ENCODE measurements at places on chromosomes 7 and 10.

GRCh38 chr7:106618480-106618879 is 42.5 kb downstream of the CCDC71L start:
- DNase-seq = peak; percentile 49

GRCh38 chr10:108409306-108409705 is 1244.8 kb upstream of the SORCS1 start:
- DNase-seq = no peak

DNA sequence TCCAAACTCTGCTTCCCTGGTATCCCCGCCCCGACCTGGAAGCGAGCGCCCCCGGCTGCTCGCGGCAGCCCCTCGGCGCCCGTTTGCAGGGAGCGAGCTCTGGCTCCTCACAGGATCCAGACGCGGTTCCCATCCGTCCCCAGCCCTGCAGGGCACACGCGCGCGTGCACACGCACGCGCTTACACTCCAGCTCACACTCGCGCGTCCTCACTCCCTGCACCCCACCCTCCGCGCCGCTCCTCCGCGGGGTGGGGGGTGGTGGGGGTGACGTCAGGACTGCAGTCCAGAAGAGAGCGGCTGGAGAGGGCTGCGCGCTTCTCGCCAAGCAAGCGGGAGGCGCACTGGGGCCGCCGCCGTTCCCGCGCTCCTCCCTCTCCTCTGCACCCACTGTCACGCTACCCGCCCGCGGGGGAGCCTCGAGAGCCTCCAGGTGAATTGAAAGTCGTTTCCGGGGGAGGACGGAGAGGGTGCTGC is 255.6 kb downstream of the OTUD1 start:
- DNase-seq = no peak

DNA sequence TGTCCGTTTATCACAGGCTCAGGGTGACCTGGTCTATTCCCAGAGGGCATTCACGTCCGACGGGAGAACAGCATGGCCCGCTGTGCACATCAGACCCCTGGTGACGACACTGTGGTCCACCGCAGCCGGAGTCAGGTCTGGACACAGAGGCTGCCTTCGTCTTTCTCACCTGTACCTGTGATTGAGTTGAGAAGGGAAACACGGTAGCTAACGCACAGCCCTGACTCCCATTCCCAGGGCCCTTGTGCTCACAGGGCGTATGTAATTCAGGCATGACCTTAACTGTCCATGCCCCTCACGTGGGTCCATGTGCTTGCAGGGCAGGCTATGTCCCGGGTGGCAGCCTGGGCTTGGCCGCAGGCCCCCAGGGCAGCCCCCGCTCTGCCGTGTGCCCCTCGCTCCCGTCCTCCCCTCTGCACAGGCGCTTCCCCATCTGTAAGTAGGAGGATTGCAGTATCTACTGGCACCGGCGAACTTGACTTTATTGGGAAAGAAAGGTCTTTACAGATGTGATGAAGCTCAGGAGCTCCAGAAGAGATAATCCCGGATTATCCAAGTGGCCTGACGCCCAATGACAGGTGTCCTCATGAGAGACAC is 221.3 kb upstream of the TCERG1L start:
- no peak for DNase-seq

- DNase-seq = no peak
Measured at GRCh38 chr10:3935141-3935540, 150.1 kb upstream of the KLF6 start.

DNA sequence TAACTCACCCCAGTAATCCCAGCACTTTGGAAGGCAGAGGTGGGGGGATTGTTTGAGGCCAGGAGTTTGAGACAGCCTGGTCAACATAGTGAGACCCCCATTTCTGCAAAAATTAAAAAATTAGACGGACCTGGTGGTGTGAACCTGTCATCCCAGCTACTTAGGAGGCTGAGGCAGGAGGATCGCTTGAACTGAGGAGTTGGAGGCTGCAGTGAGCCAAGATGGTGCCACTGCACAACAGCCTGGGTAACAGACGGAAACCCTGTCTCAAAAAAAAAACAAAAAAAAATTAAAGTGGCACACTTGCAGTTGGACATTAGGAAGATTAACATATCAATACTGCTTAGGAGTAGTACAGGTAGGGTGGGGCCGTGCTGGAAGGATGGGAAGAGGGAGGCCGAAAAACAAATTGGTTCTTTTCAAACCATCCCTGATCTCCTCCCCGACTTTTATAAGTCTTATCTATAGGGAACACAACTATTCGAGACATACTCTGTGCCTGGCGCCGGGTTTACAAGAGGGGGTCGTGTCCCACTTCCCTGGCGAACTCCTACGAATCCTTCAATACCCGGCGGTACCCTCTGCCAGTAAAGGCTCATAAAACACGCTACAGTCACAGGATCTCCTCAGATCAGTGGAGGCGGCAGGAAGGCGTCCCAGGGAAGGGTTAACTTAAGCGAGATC is 628 bp downstream of the TAF6 start:
- no peak for DNase-seq

GRCh38 chr10:124612611-124613498 is 131.3 kb downstream of the FAM53B start:
- no peak for DNase-seq

GRCh38 chr10:31762316-31762715 is 166.3 kb downstream of the ARHGAP12 start:
- DNase-seq = no peak

DNA sequence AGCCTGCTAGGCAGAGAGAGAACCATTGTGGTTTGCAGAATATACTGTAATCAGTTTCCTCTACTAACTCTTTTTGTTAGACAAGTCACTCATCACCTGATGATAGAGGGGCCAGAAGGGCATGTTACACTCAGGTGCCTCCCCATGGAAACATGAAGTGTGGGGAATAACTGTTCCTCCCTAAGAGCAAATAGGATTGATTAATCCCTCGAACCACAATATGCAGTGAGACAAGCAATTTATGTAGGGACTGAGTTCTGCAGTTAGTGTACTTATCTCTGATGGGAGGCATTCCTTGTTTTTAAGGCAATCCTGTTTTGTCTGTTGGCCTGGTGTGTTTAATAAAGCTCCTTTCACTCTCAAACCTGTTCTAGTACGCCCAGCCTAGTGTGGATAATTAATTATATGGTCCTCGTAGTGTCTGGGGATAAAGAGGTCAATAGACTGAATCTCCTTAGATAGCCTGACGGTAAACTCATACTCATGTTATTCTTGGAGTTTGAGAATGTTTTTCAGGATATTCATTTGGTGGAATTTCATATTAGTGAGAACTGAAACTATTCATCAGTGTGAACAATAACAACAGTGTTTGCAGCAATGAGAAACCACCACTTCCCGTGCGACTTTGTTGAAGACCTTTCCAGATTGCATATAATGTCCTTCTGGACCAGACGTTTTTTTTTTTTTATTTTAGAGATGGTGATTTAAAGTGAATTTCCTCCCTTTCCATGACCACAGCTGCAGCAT is 344.8 kb upstream of the FZD8 start:
- no peak for DNase-seq

GRCh38 chr10:86862786-86863483 is 94.5 kb downstream of the MMRN2 start:
- DNase-seq = no peak

DNA sequence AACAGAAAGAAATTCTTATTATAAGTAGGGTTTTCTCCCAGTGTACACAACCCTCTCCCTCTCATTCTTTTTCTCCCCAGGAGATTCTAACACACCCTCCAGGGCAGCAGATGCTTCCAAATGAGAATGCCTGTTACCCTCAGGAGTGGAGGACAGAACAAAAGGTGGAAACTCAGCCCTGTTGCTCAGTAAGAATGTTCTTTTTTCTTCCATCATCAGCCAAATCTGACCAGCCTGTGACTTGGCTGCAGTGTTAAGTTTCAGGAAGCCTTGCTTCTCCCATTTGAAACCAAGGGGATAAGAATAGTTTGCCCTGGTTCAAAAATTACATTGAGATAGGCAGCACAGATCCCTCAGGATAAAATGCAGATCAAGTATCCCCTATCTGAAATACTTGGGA is 77.5 kb upstream of the EEPD1 start:
- no peak for DNase-seq

- DNase-seq = no peak
Measured at GRCh38 chr10:28849821-28850220, 172.5 kb downstream of the BAMBI start.

DNA sequence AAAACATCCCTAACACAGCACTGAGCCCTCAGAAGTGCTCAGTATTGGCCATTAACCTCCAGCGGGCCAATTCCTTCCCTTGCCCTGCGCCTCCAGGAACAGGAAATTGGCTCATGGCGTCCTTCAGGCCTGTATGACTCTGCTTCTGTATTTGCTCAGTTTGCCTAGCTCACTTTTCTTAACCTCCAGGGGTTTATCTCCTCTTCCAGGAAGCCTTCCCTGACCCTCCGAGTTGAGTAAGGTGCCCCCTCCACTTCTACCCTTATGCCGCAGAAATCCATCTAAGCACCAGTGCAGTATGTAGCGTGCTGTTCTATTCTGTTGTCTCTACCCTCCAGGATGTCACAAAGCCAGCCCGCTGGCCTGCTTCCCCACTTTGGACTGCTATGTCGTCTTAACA is 1.1 kb upstream of the SFXN4 start:
- no peak for DNase-seq

DNA sequence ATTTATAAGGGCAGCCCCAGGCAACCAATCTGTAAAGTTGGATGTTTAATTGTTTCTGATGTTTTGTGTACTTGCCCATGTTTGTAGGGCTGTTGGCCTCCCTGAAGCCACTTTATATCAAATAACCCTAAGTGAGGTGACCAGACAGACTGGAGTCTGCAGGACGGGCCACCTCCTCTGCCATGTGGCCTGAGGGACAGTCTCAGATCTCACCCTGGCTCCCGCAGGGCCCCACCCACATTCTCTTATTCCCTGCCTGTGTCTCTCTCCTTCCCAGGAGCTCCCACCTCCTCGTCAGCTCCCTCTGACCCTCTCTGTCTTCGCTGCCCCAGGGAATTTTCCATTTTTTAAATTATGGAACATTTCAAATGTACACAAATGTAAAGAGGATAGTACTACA is 9.5 kb upstream of the C10orf71 start:
- DNase-seq = no peak

- no peak for DNase-seq
Measured at GRCh38 chr10:119256030-119256429, 48.7 kb downstream of the GRK5 start.

DNA sequence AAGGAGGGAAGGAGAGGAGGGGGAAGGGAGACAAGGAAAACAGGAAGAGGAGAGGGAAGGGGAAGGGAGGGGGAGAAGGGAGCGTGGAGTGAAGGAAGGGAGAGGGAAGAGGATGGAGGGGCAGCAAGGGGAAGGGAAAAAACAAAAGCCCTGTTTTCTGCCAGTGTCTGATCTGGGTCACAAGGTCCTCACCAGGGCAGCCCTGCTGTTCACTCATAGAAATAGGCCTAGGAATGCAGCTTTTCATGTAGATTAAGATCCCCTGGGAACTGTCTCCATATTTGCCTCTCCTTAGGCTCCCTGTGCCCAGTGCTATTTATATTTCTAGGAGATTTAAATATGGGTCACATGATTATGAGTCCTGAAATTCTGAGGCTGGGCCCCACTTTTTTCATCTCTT is 790.7 kb downstream of the TNS3 start:
- no peak for DNase-seq

DNA sequence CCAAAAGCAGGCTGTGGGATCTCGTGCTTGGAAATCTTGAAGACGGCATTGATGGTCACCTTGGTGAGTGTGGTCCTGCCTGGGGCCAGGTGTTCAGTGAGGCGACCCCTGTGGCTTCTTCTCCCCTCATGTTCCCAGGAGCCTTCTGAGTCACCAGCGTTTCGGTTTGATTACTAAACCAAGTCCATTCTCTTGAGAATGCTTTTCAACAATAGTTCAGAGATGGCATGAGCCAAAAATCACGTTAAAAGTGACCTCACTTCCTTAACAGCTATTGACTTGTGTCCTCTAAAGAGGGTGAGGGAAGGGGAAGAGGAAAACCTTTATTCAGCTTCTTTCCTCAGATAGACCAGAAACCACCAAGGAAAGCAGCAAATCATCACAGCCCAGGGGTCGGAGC is 315.2 kb downstream of the GATA3 start:
- DNase-seq = peak; percentile 19

DNA sequence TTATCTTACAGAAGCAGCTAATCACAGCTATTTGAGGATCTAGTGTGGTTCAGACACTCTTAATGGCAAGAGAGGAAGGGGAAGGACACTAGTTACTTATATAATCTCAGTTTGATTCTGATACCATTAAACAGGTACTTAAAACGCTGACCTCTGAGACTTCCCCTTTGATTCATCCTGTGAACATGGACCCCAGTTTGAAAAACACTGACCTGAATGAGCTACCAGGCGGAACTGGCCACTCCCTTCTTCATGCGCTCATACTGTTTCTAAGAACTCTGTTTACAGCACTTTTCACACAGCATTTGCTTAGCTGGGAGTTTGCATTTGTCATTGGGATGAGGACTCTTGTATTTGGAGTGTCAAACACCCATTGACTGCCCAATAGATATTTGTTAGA is 45.7 kb downstream of the BEND7 start:
- no peak for DNase-seq

- no peak for DNase-seq
Measured at GRCh38 chr10:86642021-86642420, 12.3 kb upstream of the OPN4 start.

DNA sequence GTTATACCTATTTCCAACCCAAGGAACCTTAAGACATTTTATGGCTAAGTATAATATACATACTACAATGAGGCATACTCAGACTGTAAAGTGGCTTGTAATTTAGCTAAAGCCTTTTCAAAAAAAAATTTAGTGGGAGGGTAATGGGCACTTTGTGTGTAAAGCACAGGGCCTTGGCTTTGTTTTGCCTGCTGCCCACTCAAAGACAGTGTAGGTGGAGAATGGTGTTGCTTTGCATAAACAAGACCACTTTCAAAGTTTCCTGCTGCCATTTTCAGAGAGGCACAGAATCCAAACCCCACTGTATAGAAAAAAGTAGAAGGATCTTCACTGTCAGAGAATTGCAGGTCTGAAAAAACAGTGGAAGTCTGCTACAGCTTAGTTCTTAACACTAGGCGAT is 21.2 kb upstream of the SLC35B4 start:
- DNase-seq = no peak

DNA sequence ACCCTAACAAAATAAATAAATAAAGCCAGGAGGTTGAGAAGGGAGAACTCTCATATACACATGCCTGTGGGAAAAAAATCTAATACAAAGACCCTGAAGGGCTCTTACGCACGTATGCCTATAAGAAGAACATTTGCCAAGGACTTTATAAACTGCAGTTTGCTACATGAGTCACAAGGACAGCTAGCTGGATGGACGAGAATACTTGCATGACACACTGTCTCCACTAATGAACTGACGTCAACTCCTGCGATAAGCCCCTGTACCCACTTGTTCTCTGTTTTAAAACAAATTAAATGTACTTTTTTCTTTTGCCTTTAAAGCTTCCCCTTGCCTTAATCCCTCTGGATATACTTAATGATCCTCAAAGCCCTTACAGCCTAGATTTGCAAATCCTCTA is 374.6 kb upstream of the GHITM start:
- peak; percentile 87 for DNase-seq

GRCh38 chr10:126496771-126497545 is 108.7 kb upstream of the ADAM12 start:
- DNase-seq = no peak

DNA sequence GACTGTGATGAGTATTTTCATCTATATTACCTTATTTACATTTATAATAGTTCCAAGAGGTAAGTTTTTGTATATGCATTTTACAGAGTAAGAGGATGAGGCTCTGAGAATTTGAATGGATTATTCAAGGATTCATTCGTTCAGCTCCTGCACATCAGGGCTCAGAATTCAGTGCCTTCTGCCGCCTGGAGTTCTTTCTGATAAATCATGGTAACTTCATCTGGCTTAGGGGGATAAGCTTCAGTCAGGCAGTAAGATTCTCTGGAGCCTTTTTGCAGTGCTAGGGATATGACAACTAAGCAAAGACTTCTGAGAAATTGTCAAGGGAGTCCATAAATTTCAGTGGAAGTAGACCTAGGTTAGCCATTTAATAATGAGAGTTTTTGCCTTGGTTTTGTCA is 668.6 kb downstream of the NRG3 start:
- DNase-seq = no peak
